ENCODE measurements at places on chromosomes 2 and 18.

- DNase-seq, result no peak
Measured at GRCh38 chr18:56647951-56648893, 2.9 kb upstream of the WDR7 start.

DNA sequence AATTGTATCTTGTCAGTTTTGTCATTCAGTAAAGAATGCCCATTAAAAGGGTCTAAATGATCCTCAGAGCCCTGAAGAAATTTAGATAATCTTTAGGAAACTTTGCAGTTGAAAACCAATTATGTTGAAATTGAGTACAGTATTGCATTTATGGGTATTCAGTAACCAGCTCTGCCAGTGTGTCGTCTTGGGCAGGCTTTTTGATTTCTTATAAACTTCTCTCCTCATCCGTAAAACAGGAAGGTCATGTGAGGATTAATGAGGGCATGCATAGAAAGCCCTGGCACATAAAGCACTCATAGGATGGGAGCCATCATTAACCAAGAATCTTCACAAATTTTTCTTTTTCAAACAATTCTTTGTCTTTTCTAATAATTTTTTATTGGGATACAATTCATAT lies 14.8 kb downstream of the PNO1 start:
- DNase-seq, result no peak

DNA sequence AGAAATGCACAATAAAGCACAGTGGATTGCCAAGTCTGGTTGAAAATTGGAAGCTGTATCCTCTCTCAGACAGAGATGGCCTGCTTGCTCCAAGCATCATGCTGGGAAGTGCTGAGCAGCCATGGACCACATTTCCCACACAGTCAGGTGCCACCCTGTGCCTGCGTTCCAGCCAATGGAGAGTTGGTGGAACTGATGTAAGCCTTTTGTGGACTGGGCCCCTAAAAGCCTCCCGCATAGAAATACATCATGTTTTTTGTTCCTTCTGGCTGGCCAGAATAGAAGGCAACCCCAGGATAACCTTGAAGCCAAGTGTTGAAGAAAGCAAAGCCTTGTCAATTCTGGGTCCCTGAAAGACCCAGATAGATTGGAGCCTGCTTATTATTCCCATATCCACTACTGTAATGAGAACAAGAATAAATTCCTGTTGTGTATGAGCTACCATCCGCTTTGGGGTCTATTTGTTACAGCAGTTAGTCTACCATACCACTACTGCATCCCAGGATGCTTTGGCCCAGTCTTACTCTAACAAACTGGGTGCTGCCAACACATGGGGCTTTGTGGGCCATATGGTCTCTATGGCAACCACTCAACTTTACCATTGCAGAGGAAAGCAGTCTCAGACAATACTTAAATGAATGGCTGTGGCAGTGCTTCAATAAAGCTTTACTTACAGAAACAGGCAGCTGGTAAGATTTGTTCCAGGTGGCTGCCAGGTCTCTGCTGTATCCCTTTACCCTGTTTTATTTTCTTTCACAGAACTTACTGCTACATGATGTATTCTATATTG lies 65.4 kb downstream of the POLE4 start:
- no peak for DNase-seq

- no peak for DNase-seq
Measured at GRCh38 chr2:217892560-217892959, 110.2 kb downstream of the TNS1 start.

DNA sequence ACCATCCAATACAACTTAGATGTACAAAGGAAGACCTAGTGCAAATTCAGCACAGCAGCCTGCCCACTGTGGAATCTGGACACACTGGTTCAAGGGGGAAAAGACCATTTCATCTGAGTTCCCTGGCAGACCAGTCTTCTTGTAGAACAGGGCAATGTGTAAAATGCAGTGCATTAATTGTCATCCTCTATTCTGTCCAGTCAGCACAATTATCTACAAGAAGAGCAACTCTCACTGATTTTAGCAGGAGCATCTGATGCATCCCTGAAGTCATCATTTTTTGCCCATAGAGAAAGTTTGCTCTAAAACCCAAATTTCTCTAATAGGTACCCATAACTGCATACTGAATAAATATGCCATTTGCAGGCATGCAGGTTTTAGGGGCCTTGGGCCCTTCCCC lies 81.8 kb upstream of the LYPD1 start:
- no peak for DNase-seq

DNA sequence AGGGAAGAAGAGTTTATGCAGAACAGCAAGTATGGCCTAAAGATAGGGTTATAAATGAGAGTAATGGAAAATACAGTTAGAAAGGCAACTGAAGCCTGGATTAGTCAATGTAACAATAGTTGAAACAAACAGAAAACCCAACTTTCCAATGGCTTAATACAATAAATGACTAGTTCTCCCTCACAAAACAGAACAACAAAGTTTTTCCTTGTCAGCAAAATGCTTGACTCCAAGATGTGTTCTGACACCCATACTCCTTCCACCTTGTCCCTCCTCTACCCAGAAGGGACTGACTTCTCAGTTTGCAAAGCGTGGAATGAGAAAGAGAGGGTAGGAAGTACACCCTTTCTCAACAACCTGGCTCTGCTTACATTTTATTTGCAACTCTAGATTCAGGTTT lies 191.4 kb upstream of the OSR1 start:
- DNase-seq, result no peak

GRCh38 chr2:26457695-26458364 lies 20.1 kb downstream of the OTOF start:
- no peak for DNase-seq

GRCh38 chr2:26243470-26244308 lies 743 bp downstream of the HADHA start:
- DNase-seq, result no peak

DNA sequence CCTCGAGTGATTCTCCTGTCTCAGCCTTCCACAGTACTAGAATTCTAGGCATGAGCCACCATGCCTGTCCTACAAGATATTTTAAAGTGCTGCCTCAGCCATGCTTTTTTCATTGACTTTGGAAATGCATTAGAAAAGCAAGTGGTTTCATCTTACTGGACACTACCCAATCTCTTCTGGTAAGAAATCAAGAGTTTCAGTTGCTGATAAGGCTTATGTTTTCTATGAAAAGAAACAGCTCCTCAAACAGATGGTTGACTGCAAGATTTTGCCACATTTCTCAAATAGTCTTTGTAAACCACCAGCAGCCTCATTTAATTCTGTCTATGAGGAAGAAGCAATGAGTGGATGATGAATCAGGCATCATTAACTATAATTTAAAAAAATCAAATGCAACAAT lies 264.5 kb upstream of the LRP1B start:
- no peak for DNase-seq

GRCh38 chr18:49135877-49136276 lies 185.1 kb upstream of the SMAD7 start:
- DNase-seq, result peak; percentile 44

- no peak for DNase-seq
Measured at GRCh38 chr2:128835342-128835855, 516.7 kb upstream of the HS6ST1 start.

GRCh38 chr2:18312818-18313217 lies 247.6 kb downstream of the RDH14 start:
- no peak for DNase-seq

DNA sequence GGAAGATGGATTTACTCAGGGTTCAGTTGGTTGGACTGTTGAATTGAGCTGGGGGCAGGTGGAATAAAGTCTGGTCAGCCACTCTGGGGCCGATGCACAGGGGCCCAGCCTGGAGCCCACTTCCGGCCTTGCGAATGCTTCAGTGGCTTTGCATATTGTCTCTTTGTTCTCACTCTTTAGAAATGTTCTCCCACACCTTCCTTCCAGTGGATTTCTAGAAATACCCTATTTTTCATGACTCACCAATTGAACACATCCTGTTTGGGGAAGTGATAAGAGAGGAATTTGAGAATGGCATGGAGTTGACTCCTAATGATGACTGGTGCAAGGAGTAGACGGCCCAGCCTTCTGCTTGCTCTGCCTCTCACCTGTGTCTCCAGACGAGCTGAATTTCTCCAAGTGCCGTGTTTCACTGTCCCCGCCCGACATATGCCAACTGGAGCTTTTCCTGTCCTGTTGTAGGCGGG lies 28.1 kb downstream of the ASAP2 start:
- no peak for DNase-seq

- peak; percentile 10 for DNase-seq
Measured at GRCh38 chr2:137838255-137839092, 125.8 kb upstream of the HNMT start.

DNA sequence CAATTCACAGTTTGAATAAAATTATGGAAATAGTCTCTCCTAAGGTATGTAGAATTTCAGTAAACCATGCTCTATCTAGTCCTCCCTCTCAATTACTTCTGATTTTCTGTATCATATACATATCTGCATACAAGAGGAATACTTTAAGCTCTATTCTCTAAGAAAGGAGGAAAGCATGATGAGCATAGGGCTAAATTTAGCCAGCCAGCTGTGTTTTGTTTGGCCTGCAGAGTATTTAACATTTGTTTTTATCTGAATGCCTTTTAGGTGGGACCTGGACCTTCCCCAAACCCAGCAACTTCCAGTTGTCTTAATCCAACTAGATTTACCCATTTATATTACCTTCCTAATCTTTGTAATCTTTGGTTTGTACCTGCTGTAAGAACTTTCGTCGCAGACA lies 42.2 kb upstream of the FAM117B start:
- no peak for DNase-seq

- DNase-seq, result no peak
Measured at GRCh38 chr2:141399270-141399669, 731.5 kb downstream of the LRP1B start.

GRCh38 chr2:200199576-200200263 lies 106.8 kb upstream of the SPATS2L start:
- no peak for DNase-seq
